ENCODE measurements at places on chromosomes 11 and 22.

DNA sequence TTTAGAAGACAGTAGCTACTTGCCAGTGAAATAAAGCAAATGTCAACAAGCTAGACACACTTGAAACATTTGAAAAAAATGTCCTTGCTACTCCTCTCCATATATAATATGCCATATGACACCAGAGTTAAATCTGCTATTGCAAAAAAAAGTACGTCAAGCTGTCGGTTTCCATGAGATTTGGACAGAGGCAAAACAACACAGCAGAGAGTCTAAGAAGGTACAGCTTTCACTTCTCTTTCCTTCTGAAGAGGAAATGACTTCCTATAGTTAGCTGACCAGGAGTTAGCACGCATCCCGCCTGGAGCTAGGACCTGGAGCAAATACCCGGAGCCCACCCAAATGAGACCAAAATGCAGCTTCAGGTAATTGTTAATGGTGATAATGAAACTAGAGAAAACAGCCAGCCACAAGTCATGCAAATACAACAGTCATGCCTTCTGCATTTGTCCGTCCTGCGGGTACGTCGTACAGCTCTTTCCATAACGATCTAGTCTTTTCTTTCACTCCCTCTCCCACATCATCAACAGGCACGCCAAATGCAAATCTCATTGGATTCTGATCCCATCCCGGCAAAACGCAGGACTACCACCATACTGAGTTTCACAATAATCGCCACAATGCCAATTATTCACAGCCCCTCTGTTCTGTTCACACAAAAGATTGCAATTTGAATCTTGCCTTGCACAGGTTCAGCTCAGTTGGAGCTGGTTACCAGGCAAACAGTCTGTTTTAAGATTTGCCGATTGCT lies 395.0 kb upstream of the CCDC90B start:
- no peak for DNase-seq

DNA sequence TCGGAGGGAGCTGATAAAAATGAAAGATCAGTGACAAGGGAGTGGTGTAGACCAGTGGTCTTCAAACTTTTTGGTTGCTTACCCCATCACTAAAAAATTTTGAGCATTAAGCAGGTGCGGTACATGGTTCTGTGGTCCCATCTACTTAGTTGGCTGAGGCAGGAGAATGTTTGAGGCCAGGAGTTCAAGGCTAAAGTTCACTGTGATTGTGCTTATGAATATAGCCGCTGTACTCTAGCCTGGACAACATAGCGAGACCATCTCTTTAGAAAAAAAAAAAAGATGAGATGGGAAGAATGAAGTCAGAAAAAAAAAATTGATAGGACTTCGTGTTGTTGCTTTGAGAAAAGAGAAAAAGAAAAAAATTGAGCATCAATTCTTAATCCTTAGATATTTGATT lies 7.8 kb downstream of the MTMR3 start:
- DNase-seq, result no peak

GRCh38 chr11:8641332-8641731 lies 41.1 kb downstream of the TRIM66 start:
- DNase-seq, result no peak

DNA sequence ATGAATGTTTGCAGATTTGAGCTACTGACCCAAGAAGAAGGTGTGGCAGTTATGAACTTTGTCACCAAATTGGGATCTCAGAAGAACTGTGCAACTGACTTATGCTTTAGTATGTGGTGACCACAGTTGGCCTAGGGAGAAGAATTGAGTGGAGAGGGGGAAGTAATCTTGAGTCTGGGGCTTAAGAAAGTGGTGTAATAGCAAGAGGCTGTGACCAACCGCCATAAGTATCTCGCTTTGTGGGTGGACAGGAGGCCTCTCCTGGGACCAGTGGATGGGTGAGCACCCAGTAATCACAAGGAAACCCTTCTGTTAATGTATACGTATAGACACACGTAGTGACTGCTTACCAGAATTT lies 12.7 kb upstream of the IL10RA start:
- DNase-seq, result no peak

DNA sequence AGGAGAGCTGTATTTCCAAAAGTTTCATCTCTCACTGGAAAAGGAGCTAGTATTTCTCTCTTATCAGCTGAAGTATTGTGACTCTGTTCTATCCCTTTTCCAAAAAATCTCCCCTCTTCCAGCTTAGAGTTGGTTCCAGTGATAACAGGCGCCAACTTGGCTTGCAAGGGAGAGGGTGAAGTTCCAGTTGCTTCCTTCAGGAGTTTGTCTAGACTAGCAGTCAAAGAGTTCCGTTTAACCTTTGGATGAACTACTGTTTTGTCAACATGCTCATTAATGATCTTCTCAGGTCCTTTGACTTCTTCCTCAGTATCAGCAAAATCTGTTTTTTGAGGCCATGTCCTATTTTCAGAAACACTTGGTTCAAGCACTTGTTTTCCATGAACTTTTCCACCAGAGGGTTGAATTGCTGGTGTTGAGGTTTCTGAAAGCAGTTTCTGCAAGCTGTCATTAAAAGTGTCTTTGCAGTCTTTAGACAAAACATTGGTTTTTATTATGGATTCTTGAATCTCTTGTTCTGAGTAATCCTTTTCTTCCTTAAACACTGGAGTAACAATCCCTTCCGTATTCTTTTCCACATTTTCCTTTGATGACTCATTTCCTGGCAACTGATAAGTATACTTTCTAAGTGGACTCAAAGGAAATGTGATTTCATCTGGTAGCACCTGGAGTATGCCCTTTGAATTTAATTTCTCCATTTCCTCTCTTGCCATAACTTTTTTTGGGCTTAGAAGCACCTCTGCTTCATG lies 39.7 kb upstream of the CCDC89 start:
- peak; percentile 62 for DNase-seq
